Kidney (tissue), 22 donors: ENCODE measurements at places on chromosomes 12 and 14. TPM values are rescaled to one million over a fixed set of nuclear protein-coding genes. Genes with fewer than 3 reads are reported as not detected.

GRCh38 chr12:108134744-108135143 is 5.7 kb downstream of the WSCD2 start:
- DNase-seq = no peak

DNA sequence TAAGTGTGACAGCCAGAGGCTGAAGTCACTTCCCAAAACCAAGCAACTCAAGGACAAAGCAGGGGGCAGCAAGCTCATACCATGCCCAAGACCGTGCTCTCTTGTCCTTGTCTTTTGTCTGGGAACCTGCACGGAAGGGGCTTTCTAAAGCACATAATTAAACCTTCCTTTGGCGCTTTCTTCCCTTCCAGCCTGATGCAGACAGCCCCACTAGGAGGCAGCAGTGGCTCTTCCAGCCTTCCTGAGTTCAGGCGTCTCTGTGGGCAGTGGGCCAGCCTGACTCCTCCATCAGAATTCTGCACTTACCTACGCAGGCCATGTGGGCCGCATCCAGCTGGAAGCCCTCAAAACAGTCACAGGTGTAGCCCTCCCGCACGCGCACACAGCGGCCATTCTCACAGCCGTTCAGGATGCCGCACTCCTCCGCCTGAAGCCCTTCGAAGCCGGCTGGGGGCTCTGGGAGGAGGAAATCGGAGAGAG is 7.6 kb downstream of the ISCA2 start:
- DNase-seq = peak; percentile 90

IFNG-AS1 gene
- polyA plus RNA-seq = not detected

DNA sequence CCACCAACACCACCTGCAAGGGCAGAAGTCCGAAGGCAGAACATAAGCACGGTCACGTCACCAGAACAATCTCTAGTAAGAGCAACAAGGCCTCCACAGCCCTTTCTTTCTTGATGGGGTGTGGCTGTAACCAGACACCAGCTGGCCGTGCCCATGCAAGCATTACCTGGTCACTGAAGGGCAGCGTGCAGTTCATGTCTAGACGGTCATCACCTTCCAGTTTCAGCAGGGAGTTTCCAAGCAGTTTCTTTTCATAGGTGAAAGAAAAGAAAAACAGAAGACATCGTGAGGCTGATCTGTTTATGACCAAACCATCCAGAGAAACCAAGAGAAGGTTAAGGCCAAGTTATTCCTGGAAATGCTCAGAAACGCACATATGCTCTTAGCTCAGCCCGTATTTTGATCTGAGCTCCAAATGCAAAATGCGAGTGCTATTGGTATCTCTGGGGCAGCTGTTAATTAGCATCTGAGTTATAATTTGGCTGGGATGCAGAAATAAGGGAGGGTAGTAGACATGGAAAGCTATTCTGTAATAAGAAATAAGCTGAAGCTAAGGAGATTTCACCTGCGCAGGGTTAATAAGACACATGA is 42.5 kb downstream of the PRKAB1 start:
- peak; percentile 92 for DNase-seq

DNA sequence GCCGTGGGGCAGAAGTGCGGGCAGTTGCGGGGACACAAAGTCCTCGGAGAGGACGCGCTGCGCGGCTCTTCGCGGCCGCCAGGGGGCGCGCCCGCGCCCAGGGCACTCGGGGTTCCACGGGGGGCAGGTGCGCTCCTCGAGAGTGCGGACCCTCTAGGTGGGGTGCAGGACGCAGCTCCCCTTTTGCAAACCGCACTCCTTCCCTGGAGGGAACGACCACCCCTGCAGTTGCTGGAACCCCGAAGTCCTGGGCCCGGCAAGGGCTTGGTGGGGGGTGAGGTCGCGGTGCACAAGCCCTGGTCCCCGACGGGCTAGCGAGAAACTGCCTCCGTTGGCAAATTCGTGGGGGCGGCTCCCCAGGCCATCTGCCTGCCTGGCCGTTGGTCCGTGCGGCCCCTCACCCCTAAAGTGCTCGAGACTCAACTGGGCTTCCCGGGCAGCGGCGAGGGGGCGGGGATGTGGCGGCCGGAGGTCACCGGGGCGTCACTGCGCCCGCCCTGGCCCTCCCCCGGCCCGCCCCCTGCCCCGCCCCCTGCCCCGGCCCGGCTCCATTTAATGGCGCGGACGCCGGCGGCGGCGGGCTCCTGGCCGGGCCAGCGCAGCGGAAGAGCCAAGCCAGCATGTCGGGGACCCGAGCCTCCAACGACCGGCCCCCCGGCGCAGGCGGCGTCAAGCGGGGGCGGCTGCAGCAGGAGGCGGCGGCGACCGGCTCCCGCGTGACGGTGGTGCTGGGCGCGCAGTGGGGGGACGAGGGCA is at the start of gene ADSS1:
TSS of gene ADSS1 (plus strand) at position 579 of the 756 bp plus-strand sequence. CDS start at position 621, 42 bp downstream.
- DNase-seq = peak; percentile 91

- DNase-seq = no peak
Observed at GRCh38 chr12:67504026-67504425, 144.5 kb upstream of the DYRK2 start.

GRCh38 chr12:15320881-15321280 is 1.4 kb upstream of the PTPRO start:
- no peak for DNase-seq

DNA sequence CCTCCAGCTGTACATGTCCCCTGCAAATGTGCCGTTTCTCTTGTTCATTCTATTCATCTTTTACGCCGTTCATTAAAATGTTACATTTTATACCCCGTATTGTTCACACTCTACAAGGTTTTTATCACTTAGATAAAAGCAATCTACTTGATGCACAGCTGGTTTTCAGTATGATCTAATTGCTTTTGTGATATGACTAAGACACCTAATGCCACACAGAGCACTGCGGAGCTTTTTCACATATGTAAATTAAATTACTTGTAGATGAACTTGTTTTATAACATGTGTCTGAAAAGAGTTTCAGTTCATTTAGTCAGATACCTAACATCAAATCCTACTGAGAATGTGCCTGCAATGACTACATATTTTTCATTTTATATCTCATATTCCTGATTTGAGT is 40.9 kb upstream of the RERGL start:
- no peak for DNase-seq

PTPRO gene
- polyA plus RNA-seq = 44.0 TPM

- DNase-seq = no peak
Observed at GRCh38 chr12:31298515-31298910, 27.4 kb downstream of the SINHCAF start.

- DNase-seq = peak; percentile 74
Observed at GRCh38 chr12:90854136-90854689, 100.8 kb downstream of the CCER1 start.

DNA sequence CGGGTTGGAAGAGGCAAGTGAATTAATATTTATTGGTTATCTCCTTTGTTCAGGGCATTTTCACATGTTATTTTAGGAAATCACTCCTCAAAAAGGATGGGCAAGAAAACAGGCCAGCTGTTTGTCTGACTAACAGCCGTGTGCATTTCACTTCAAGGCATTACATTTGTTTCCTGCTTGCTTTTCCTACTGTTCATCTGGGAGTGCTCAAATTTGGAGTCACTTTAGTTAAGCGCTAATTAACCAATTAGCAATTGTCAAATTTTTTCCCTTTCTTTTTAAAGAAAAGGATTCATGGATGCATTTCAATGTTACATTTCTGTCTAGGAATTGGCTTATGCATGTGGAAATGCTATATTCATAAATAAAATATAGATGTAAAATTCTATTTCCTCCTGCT is 415.9 kb downstream of the NELL2 start:
- DNase-seq = no peak

ADAMTS20 gene
- not detected for polyA plus RNA-seq

GRCh38 chr14:68666236-68666635 is 126.6 kb downstream of the ZFP36L1 start:
- DNase-seq = no peak

GUCY2C gene
- polyA plus RNA-seq = not detected

- DNase-seq = no peak
Observed at GRCh38 chr14:51401272-51401671, 161.2 kb downstream of the TMX1 start.

DNA sequence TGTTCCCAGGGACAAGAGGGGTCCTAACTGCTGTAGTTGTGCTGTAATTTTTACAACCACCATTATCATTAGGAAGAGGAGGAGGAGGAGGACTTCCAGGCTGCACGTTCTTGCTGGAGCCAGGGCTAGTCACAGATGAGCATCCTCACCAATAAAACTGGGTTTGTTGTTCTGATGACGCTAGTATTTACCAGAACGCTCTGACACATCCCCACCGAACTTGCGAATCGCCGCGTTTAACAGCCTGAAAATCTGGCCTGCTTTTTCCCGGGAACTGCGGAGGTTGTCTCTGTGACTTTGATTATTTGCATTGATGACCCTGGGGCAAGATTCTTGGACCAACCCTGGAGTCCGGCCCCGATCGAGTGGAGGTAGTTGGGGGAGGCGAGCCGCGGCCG is 10.2 kb downstream of the TBX5 start:
- DNase-seq = no peak

AQP6 gene
- polyA plus RNA-seq = 74.1 TPM

GRCh38 chr14:60482743-60483142 is 3.1 kb downstream of the C14orf39 start:
- DNase-seq = no peak
